HuH-7 (cell line): ENCODE measurements at places on chromosomes 4 and X.

GRCh38 chr4:177313263-177313662 lies 3.6 kb downstream of the NEIL3 start:
- no peak for DNase-seq

- DNase-seq = peak; percentile 16
Measured at GRCh38 chrX:44314259-44314734, 29.2 kb downstream of the EFHC2 start.

DNA sequence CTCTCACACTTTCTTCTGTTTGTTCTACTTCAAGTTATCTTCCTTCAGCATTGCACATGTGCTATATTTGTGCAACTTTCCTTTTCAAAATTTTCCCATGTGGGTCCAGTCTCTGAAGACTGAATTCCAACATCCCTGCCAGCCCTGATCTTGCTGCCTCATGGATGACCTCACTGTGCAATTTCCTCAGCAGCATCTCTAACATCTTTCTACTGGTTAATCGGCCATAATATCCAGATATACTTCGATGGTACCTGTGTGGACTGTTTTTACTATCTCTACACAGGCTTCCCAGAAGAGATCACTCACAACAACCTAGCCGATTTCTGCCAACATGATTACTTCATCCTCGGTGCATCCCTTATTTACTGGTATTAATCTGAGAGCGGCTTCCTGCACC lies 41.5 kb downstream of the GPM6A start:
- no peak for DNase-seq

GRCh38 chr4:48073567-48074103 lies 57.1 kb downstream of the NIPAL1 start:
- DNase-seq = no peak

DNA sequence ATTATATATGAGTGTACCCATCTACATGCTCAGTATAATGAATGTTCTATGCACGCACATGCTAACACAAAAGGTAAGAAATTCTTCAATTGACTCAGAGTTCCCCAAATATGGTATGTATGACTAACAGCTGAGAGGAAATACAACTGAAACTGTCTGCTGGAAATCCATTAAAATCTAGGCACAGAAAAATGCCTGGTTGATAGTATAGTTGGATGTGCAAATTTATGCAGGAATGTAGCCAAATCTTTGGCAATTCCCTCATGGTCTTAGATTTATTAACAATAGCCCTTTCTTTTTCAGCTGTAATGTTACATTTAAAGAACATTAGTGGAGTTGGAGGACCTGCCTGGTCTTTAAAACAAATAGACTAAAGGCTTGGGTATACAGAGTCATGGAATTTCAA lies 5.5 kb downstream of the CAMK2D start:
- no peak for DNase-seq

DNA sequence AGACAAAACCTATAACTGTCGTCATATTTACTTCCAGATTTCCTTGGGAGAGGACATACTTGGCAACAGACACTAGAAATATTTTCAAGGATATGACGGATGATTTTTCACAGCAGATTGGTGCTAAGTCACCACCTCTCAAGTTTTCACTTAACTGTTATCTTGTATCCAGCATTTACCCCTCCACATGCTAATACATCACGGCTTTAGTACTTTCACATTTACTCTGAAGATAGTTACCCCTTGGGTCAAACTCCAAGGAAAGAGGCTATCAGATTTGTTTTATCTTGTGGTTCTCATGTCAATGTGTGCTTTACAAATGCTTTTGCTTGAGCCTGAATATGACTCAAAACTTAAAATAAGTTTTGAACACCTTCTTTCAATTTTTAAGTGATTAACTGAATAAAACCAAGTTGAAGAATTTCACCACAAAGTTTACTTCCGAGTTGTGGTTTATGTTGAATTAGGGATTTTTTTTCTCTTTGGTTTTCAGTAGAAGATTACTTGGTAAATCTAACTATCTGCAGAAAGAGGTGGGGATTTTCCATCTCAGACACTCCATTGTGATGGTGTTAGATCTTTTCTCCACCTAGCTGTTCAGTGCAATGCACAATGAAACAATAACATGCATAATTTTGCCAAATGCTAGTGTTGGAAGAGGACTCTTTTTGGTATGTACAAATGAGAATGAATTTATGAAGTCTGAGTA lies 75.4 kb upstream of the FAT1 start:
- DNase-seq = no peak

DNA sequence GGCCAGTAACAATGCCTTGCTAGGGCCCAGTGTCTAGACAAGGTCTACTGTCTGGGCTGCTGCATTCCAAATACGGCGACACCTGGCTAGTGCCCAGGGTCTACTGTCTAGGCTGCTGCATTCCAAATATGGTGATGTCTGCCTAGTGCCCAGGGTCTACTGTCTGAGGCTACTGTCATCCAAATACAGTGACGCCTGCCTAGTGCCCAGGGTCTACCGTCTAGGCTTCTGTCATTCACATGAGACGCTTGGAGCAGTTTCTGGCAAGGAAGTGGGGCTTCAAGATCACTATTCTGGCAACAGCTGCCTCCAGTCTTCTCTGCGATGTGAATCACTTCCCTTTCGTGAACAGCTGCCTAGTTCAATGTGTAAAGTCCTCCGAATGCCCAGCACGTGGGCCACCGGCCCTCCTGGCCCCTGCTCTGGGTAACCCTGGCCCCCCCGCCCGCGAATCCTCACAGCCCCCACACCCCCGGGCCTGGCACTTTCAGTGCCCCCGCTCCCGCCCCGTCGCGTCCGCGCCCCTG lies 12.7 kb downstream of the ACOX3 start:
- peak; percentile 20 for DNase-seq

- DNase-seq = no peak
Measured at GRCh38 chrX:121365572-121366161, 318.3 kb downstream of the GLUD2 start.

DNA sequence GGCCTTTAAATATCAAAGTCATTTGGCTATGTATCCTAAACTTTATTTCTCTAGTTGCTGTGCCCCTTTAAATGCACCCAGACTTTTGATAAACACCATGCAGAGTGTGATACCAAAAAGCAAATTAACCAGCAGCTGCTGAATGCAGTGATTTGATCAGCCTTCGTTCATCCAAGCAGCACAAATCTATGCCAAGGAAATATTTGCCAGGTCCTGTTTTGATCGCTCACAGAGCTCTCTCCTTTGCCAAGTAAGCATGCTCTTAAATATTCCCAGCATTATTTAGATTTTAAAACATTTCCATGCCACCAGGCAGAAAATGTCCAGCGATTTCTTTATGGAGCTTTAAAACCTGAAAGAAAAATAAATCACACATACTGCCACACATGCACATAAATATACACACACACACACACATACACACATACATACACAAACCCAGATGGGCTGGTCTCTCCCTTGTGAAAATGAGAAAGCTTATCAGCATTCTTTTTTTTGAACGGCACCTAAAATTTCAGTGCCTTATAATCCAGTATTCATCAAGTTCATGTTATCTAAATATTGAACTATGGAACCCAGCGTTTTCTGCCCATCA lies 35.7 kb downstream of the BTC start:
- no peak for DNase-seq

- DNase-seq = no peak
Measured at GRCh38 chr4:102823897-102824296, 3.5 kb downstream of the UBE2D3 start.

- no peak for DNase-seq
Measured at GRCh38 chrX:12975670-12975965, 708 bp downstream of the TMSB4X start.

GRCh38 chr4:1215141-1216075 lies 33.5 kb downstream of the CTBP1 start:
- no peak for DNase-seq

- no peak for DNase-seq
Measured at GRCh38 chr4:18111081-18111480, 89.5 kb upstream of the LCORL start.

DNA sequence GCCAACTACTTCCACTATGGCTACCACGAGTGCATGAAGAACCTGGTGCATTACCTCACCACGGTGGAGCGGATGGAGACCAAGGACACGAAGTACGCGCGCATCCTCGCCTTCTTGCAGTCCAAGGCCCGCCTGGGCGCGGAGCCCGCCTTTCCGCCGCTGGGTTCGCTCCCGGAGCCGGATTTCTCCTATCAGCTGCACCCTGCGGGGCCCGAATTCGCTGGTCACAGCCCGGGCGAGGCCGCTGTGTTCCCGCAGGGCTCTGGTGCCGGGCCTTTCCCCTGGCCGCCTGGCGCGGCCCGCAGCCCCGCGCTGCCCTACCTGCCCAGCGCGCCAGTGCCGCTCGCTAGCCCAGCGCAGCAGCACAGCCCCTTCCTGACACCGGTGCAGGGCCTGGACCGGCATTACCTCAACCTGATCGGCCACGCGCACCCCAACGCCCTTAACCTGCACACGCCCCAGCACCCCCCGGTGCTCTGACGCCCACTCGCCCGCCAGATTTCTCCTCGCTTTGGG lies 2.1 kb downstream of the HELT start:
- DNase-seq = no peak

DNA sequence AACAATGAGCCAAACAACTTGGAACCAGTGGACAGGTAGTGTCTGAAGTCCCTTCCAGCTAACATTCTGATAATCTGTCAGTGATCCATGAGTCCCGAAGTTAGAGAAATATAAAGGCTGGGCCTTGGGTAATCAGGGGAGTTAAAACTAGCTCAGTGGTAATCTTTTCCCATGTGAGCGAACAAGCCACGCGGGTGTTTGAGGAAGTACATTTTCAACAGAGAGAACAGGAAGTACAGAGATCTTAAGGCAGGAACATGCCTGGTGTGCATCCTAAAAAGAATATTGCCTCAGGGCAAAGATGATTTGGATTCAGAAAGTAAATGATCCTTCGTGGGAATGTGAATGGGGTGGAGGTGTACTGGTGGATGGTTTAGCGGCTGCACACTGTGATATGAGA lies 42.9 kb downstream of the FNIP2 start:
- no peak for DNase-seq

DNA sequence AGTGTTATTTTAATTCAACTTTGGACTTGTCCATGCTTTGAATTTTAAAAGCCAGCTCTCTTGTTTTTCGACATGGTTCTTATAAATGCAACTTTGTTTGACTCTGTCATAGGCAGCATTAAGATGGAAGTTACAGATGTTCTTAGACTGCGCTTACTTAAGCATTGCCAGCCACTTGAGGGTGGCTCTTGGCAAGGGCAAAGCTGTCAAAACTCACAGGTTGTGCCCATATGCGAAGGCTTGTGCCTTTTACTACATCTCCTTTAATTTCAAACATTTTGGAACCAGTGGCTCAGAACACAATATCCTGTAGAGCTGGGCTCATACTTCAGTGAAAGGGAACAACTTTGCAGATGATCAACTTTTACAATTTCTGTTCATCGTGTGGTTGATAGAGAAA lies 135.5 kb downstream of the TRAM1L1 start:
- no peak for DNase-seq

- no peak for DNase-seq
Measured at GRCh38 chr4:153514688-153515426, 48.7 kb downstream of the TMEM131L start.

GRCh38 chrX:125203737-125204578 lies 115.7 kb upstream of the TEX13C start:
- DNase-seq = no peak

GRCh38 chr4:74304095-74304625 lies 4.1 kb upstream of the EPGN start:
- DNase-seq = no peak

GRCh38 chr4:165540206-165540830 lies 161.5 kb downstream of the CPE start:
- DNase-seq = no peak

DNA sequence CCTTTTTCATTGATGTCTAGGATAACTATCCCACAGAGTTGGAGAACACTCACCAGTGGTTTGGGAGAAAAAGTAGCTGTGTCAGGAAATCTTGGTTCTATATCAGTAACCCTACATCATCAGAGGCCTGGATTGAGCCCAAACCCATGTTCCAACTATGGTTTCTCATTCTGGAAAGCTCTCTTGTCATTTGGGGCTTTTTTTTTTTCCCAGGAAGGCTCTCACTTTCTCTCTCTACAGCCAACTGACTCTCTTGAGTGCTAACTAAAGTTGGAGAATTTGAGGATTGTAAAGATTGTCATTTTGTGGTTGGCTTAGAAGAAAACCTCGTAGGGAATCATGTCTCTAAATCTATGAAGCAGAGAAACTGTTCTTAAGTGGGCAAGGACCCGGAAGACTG lies 228.2 kb upstream of the DIPK2B start:
- no peak for DNase-seq
